ENCODE measurements at places on chromosomes 3 and 15. TPM values are rescaled to one million over a fixed set of nuclear protein-coding genes. Genes with fewer than 3 reads are reported as not detected.

The STRIT1 gene
- total RNA-seq = not detected

The SLC24A1 gene
- 3.3 TPM for total RNA-seq

The NME9 gene
- total RNA-seq = not detected

The IMPG2 gene
- total RNA-seq = 0.17 TPM

The CEP70 gene
- total RNA-seq = 11.3 TPM

The IGSF10 gene
- total RNA-seq = 0.12 TPM

The RTP3 gene
- total RNA-seq = not detected

The TF gene
- not detected for total RNA-seq

The RETNLB gene
- not detected for total RNA-seq

The LTF gene
- not detected for total RNA-seq

The SAXO2 gene
- total RNA-seq = 3.7 TPM

The TRH gene
- total RNA-seq = not detected

The DVL3 gene
- total RNA-seq = 50.6 TPM

Data from PC-3 (cell line).